ENCODE measurements at places on chromosomes 1 and 21.

GRCh38 chr1:243917177-243917862, 67.3 kb upstream of the AKT3 start:
- DNase-seq = peak; percentile 72

- DNase-seq = no peak
Observed at GRCh38 chr1:241972703-241973369, 15.3 kb downstream of the BECN2 start.

DNA sequence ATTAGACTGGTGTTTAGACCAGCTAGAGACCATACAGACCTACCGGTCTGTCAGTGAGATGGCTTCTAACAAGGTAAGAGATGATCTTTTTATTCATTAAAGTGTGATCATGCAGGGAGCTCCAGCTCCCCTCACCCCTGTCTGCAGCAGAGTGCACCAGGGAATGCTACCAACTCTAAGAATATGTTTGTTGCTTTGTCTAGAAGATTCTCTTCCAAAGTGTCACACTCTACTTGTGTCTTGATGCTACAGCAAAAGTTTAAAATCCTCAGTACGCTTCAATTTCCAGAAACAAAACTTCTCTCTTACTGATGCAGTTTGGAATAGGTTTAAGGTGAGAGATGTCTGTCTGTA, 201.4 kb upstream of the SGIP1 start:
- no peak for DNase-seq

GRCh38 chr1:188715566-188715965, 1762.1 kb downstream of the BRINP3 start:
- no peak for DNase-seq

DNA sequence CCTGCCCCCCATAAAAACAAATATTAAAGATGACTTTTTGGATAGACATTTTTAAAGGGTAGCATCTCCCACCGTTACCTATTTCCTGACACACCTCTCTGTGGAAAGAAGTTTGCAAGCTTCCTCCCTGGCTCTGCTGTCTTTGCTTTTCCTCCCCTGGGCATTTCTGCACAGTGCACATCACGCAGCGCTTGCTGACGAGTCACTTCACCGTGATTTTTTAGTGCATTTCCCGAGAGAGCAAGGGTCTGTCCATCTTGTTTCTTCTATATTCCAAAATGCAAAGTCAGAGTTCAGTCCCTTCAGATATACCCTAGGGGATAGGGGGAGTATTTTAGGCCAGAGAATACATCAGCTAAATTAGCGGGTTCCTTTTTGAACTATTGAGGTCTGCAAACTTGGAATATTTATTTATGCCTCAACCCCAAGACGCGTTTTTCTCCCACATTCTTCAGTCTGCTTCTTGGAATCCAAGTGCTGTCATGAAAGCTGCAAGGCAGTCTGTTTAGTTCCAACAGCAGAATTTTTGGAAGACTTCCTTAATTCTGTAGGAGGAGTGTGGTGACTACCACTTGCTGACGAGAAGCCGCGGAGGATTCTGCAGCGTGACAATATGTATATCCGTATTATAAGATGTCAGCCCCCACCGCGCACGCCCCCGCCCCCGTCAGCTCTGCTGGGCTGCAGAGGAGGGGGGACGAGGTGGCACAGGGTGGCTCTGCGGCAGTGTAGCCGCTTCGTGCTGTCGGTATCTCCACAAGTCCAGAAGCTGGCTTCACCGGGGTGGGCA, 22.4 kb downstream of the SMYD2 start:
- no peak for DNase-seq

DNA sequence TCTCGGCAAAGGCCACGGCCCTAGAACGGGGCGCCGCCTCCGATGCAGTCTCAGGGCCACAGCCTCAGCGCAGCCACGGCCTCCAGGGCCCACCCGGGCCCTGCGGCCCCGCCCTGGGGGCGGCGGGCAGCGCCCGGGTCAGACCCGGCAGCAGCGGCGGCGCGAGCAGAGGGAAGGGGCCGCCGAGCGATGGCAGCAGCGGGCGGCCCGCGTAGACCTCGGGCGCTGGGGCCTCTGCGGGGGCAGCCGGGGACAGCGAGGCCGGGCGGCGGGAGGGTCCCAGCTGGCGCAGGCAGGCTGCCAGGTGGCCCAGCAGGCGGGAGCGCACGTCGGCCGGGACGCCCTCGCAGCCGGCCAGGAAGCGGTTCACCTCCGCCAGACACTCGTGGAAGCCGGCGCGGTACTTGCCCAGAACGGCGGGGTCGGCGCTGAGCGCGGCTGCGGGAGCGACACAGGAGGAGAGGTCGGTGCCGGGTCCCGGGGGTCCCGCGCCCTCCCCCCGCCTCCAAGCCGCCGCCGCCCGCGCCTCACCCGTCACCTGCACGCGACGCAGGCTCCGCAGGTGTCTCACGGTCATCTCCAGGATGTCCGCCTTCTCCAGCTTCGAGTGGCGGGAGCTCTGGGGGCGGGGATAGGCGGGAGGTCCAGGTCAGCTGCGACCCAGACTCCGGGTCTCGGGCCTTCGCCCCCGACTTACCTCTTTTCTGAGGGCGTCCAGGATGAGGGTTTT, 737 bp downstream of the HES4 start:
- DNase-seq = no peak

DNA sequence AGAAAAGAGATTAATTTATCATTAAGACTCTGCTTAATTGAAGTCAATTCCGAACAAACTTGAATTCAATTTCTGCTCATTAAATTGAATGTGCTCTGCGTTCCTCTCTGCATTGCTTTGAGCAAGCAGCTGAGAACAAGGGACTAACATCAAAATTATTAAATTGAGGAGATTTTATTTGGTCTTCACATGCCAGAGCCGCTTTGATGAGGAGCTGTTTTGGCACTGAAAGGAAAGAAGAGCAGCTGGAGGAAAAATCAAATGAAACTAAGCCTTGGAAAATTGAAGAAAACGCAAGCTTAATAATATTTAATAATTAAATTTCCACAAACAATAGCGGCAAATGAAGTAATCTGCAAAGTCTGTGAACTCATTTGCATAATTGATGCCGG, 222.0 kb upstream of the PKN2 start:
- DNase-seq = no peak

DNA sequence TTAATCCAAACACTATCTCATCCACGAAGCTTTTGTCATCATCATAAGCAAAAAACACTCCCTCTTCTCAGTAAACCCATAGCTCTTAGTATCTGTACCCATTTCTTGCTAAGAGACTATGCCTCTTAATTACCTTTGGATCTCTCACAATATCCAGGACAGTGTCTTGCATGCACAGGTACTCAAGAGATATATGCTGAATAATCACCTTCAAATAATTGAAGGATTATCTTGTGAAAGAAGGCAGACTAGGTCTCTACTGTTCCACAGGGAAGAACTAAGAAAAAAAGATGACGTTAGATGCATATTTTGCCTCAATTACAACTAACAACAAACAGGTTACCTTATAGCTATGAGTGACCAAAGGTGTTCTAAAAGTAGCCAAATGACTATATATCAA, 11.5 kb downstream of the FOXJ3 start:
- no peak for DNase-seq

DNA sequence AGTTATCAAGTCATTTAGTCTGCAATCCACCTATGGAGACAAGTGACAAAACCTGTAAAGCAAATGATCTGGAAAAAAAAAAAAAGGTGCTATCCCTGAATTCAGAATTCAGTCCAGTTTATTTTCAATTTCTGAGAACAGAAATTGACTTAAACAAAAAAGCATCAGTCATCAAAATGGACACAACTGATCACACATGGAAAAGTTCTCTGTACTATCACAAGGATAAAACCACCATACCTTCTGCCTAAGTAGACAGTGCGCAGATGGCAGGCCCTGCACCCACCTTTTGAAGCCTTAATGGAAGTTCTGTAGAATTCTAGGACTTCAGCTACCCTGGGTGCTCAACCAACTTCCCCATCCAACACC, 3.5 kb downstream of the PABPC4 start:
- no peak for DNase-seq

GRCh38 chr1:204344665-204345355, 14.9 kb downstream of the PLEKHA6 start:
- no peak for DNase-seq

GRCh38 chr1:172906778-172907592, 143.8 kb downstream of the TNFSF18 start:
- DNase-seq = peak; percentile 95

GRCh38 chr1:150619576-150620509, 9.6 kb downstream of the ENSA start:
- peak; percentile 77 for DNase-seq

GRCh38 chr1:24547195-24547594, 8.7 kb upstream of the NCMAP start:
- DNase-seq = no peak

- no peak for DNase-seq
Observed at GRCh38 chr1:25217015-25217414, 15.3 kb downstream of the SYF2 start.

DNA sequence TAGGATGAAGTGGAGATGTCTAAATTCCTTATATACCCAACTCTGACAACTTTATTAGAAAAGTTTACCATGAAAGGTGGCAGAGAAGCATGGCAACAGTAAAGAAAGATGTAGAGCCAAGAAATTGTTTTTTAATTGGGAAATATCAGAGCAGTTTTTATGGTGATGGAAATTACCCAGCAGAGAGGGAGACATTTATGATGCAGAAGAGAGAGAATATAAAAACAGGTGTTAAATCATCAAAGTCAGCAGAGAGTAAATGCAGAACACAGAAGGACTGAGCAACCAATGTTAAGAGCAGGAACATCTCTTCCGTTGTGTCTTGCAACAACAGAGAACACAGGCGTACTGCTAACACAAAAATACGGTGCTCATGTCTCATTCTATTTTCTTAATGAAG, 28.2 kb downstream of the WARS2 start:
- no peak for DNase-seq

GRCh38 chr1:213783893-213784292, 203.9 kb upstream of the PROX1 start:
- no peak for DNase-seq

- peak; percentile 58 for DNase-seq
Observed at GRCh38 chr1:27161594-27161993, 6.7 kb upstream of the SLC9A1 start.

DNA sequence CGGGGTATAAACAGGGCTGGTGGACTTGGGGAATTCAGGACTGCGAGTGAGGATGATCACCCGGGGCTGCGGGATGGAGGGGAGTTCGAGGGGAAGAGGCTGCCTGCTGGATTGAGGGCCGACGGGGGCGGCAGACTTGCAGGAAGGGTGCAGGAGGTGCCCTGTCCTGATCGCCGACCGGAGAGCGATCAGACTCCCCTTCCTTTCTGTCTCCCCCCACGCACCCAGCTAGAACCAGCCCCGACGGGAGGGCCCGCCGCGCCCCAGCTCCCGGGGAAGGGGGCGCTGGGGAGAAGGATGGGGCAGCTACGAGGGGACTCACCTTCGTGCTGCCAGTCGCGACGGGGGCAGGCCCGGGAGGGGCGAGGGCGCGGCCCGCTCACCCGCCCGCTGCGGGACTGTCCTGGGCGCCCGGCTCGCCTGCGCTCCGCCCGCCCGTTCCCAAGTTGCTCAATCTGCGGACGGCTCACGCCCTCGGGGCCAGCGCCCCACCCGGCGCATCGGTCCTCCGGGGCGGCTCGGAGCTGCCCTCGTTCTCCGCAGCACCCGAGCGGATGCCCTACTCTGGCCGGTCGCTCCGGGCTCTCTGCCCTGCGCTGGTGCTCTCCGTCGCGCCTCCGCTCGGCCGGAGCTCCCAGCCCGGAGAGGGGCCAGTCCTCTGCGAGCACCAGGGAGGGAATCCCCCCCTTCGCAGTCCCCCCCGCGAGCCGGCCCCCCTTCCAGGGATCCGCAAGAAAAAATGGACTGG, at the start of gene RSPO1:
Gene RSPO1, minus strand, starts transcription at position 649 of the 748 bp plus-strand sequence. CDS start 5,231 bp downstream, outside the sequence.
- no peak for DNase-seq

Measured in dermis microvascular lymphatic vessel endothelial cell (primary cell).